Substantia nigra (tissue), 51 donors: ENCODE measurements at places on chromosomes 5 and 9.

GRCh38 chr9:82939451-82939850 is 123.5 kb downstream of the RASEF start:
- DNase-seq = no peak

DNA sequence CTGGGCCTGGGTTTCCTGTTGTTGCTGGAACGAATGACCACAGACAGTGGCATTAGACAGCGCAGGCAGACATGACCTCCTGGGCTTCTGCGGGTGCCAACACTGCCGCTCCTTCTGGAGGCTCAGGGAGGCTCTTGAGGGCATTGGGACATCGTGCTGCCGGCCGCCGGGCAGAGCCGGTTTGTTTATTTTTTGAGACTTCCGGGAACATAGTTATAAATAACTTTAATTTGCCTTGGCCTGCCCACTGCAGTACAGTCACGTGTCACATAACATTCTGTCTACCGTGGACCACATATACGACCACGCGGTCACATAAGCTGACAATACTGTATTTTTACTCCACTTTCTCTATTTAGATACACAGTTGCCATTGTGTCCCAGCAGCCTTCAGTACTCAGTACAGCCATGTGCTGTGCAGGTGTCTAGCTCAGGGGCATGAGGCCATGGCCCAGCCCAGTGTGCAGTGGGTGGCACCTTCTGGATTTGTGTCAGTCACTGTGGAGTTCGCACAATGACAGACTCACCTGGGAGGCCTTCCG is 8.2 kb upstream of the TOR4A start:
- DNase-seq = no peak

GRCh38 chr9:37363124-37363523 is 59.4 kb upstream of the GRHPR start:
- DNase-seq = no peak

GRCh38 chr5:96331681-96332361 is 101.2 kb downstream of the PCSK1 start:
- DNase-seq = no peak
